ENCODE measurements at places on chromosomes 2 and 18.

GRCh38 chr2:239502430-239503186 lies 101.8 kb upstream of the HDAC4 start:
- no peak for DNase-seq

DNA sequence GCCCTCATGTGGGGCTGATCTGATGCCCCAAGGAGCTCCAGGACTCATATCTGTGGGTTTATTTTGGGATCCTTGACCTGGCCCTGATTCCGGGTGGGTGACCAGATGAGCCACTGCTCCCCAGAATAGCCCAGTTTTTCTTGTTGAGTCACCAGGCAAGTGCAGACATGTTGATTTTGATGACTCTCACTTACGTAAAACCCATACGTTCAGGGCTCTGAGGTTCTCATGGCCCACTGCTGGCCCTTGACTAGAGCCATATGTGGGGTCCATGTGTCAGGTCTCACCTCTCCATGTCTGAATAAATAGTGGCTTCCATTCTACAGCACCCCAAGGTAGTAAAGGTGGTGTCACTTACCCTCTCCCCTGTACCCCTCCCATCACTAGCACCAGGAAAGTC lies 41.9 kb downstream of the CDC42EP3 start:
- DNase-seq: no peak

DNA sequence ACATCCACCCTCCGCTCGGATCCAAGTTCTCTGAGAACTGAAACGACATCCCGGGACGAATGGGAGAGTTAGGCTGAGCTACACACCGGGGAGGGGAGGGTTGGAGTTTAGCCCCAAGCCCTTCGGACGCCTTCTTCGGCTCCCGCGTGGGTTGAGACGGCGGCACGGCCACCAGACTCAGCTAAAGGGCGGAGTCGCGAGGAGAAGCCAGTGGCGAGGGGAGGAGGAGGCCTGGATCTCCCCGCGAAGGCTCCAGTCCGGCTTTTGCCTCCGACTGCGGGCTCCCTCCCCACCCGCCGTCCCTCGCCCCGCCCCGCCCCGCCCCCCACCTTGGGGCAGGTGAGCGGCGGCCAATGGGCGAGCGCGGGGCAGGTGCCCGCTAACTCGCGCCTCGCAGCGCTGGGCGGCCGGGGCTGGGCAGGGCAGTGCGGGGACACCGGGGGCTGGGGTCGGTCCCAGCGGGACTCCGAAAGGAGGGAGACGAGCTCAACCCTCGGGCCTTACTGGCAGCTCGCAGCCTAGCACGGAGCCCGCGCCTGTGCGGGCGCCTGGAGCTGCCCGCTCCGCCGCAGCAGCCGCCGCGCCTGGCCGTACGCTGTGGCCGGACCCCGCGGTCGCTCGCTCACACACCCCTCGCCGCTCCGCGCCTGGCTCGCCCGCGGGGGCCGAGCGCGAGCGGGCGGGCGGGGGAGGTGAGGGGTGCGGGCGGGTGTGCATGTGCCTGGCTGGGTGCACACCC lies at the start of gene EMX1:
Gene EMX1, plus strand, starts transcription at position 382 of the 739 bp plus-strand sequence. Its CDS starts 334 bp downstream, at position 716.
- DNase-seq: no peak

- no peak for DNase-seq
These were observed 322.1 kb upstream of the CHAC2 start for GRCh38 chr2:53445383-53446070.

- no peak for DNase-seq
These were observed 22.0 kb downstream of the RASGRP3 start for GRCh38 chr2:33498291-33498956.

DNA sequence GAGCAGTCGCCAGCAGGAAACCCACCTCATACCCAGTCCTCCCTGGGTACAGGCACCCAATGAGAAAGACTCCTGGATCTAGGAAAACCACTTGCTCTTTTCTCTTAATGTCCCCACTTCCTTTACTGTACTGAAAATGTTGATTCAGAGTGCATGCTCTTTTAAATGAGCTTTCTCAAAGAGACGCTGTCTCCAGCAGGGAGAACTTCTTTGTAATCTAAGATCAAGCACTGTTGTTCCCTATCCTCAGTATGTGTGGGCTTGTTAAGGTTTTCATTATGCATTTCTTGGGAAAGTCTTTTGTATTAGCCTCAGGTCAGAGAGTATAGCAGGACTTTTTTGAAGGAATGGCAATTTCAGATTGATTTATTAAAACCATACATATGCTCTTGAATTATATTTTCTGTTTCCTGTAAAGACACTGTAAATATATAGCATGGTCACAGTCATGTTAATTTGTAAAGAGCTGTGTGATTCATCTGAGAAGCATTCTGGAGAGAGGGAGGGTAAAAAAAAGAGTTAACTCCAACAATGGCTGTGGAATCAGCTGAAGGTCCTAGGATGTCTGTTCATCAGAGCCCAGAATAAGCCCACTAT lies 178.1 kb downstream of the MGAT5 start:
- DNase-seq: no peak

GRCh38 chr2:190376083-190376482 lies 32.1 kb upstream of the MFSD6 start:
- DNase-seq: no peak

- DNase-seq: no peak
These were observed 96.4 kb downstream of the USP40 start for GRCh38 chr2:233470011-233470687.

GRCh38 chr2:213069531-213069930 lies 81.9 kb downstream of the IKZF2 start:
- no peak for DNase-seq

GRCh38 chr2:216659276-216659675 lies 26.1 kb downstream of the IGFBP2 start:
- DNase-seq: no peak

DNA sequence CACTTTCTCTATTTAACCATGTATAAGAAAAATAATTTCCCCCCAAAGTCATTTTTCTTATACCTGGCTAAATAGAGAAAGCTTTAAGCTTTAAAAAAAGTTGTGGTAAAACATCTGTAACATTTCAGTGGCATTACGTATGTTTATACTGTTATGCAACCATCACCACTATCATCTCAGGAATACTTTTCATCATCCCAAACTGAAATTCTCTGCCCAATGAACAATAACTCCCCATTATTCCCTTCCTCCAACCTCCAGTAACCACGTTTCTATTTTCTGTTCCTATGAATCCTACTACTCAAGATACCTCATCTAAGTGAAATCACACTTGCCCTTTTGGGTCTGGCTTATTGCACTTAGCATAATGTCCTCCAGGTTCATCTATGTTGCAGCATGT lies 1.7 kb upstream of the SLC3A1 start:
- no peak for DNase-seq

- DNase-seq: no peak
These were observed 9.2 kb downstream of the HOXD3 start for GRCh38 chr2:176166272-176166671.

DNA sequence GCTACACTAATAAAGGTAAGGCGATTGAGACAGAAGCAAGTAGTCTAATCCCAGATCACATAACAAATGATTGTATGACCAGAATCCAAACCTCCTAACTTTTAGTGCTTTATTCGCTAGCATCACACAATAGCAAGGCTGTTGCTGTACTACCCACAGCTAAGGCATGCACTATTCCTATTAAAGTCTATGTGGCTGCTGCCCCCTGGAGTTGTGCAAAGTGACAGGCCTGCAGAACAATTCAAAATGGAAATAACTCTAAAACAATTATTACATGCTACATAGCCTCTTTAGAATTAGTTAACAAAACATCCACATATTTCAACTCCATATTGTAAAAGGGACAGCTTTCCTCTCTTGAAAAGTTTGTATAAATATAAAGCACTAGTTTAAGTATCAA lies 6.0 kb downstream of the ERBB4 start:
- no peak for DNase-seq

- no peak for DNase-seq
These were observed 1224.8 kb upstream of the ZEB2 start for GRCh38 chr2:145744541-145745386.

GRCh38 chr18:12595571-12596255 lies 62.2 kb downstream of the SPIRE1 start:
- no peak for DNase-seq

GRCh38 chr18:56246916-56247315 lies 391.5 kb downstream of the TXNL1 start:
- DNase-seq: no peak

GRCh38 chr2:25309402-25309801 lies 32.3 kb downstream of the DNMT3A start:
- DNase-seq: no peak

GRCh38 chr2:67854798-67855197 lies 208.0 kb downstream of the C1D start:
- DNase-seq: no peak

GRCh38 chr2:141598982-141599381 lies 531.8 kb downstream of the LRP1B start:
- no peak for DNase-seq

DNA sequence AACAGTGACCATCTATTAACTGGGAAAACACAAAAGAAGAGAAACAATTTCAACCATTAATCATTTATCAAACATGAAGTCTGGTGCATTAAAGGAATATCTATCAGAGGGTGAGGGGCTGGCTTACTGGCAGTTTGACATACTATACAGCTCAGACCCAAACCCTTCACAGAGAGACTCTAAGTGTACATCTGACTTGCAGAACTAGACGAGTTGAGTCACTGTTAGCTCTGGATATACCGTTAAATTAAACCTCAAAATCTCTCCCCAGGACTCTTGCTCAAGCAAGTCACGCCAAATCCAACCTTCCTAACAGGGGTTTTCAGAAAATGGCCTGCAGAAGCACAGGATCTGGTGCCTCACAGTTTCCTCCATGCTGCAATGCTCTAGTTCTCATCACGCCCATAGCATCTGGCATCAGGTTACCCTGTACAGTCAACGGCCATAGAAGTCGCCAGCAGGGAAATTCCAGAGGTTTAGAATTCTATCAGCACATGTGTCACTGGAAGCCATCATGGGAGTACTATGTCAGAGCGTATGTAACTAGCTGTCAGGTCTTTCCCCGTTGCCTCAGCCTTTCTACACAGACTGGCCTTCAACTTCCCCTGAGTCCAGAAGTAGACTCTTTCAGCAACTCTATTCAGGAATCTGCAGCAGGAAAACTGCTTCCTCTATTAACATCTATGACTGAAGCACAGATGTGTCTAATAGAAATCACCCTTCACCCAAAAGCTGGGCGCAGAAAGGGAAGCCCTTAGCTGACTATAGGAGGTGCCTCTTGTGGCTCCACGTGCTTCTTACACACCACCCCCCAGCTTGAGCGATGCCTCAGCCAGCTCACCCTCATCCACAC lies 9.3 kb downstream of the TGOLN2 start:
- DNase-seq: no peak

DNA sequence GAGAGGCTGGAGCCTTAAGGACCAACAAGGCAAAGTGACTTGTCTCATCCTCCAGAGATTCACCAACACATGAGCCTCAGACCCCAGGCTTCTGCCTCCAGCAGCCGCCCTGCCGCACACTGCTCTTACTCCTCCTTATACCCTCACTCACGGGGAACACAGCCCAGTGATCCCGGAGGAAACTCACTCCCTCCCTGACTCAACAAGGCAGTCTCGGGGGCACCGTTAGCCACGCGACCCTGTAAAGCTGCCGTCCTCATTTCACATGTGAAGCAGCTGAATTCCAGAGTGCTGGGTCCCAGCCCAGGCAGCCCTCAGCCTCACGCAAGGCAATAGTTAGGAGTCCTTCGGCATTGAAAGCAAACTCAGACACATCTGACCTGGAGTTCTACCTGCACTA lies 129.7 kb downstream of the TPO start:
- DNase-seq: no peak

DNA sequence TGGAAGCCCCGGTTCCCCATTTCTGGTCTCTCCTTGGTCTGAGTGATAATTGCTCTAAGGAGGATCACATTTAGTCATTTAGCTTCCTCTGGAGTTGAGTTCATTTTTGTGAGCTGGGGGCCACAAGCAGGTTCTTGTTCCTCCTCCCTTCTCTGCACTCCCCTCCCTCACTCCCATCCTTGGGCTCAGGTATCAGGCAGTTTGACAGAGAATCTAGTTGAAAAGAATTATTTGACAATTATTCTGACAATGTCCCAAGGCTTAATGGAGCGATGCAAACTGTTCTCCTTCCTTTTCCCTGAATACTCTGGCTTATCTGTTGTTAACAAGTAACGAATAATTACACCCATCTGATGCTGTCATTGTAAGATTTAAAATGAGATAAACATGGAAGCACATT lies 61.5 kb downstream of the SERPINB8 start:
- no peak for DNase-seq

GRCh38 chr2:145044491-145044890 lies 524.6 kb upstream of the ZEB2 start:
- DNase-seq: no peak

GRCh38 chr18:58344080-58344670 lies 284.7 kb downstream of the ALPK2 start:
- DNase-seq: no peak

GRCh38 chr2:190679813-190680591 lies 31.1 kb downstream of the NAB1 start:
- DNase-seq: peak; percentile 36

- no peak for DNase-seq
These were observed 303.9 kb downstream of the LRATD1 start for GRCh38 chr2:14936426-14936825.

DNA sequence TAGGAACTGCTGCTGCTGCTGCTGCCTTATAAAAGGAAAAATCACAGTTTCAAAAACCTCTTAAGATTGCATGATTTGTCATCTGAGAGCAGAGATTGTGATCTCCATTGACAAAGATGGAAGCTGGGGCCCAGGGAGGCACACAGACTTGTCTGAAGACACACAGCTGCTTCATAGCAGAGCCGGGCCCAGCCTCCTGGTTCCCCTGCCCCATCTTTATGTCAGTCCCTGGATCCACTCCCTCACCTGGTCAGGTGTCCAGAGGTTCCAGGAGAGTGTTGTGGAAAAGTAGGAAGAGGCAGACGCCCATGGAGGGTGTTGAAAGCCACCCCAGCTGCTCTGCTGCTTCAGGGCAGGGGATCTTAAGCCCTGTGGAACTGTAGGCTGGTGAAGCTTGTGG lies 20.0 kb downstream of the STEAP3 start:
- DNase-seq: no peak

DNA sequence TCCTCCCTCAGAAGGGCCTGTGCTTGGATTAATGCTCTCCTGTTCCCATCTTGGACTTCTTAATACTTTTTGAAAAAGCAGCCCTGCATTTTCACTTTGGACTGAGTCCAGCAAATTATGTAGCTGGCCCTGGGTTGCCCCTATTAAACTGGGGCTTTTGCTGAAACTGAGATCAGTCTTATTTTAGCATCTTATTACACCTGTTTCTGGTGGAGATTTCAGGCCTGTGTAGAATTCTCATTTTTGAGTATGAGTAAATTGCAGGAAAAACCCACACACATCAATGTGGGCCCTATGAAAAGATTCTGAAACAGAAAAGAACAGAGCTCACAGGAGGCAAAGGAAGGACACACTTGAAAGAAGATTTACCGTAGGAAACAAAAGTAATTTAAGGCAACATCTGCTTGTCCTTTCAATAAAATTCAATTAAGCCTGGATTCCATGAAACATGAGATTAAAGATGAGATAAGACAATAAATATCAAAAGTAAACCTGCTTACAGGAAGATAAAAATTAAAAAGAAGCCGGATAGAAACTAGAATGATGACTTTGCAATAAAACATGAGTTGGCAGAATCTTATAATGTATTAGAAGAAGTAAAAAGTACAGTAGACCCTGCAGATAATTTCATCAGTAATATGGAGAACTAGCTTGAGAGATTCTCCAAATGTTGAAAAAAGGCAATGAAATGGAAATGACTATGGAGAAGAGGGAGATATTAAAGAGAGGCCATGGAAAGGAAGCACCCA lies 90.7 kb upstream of the GCFC2 start:
- no peak for DNase-seq

All from stimulated activated CD8-positive, alpha-beta memory T cell treated with anti-CD3 and anti-CD28 coated beads, Interleukin-4, amount 100 ng/mL, for 1 hour (primary cell).